ENCODE measurements at places on chromosomes 6 and 20. TPM values are rescaled to one million over a fixed set of nuclear protein-coding genes. Genes with fewer than 3 reads are reported as not detected.
A peak's percentile ranks its signal among the peaks of the same experiment; 100 is the strongest.

ARFGEF3 gene
- 0.47 TPM for total RNA-seq

MAS1 gene
- total RNA-seq: not detected

EYA4 gene
- not detected for total RNA-seq

SMLR1 gene
- not detected for total RNA-seq

GMPR gene
- total RNA-seq: 2.1 TPM

COL9A1 gene
- total RNA-seq: not detected

COL9A3 gene
- total RNA-seq: 0.47 TPM

PDE7B gene
- total RNA-seq: 16.0 TPM

MUC21 gene
- total RNA-seq: not detected

RIOK1 gene
- total RNA-seq: 56.7 TPM

- peaks cover 7% of the 10 kb centered on the region for H3K36me3 ChIP-seq
- peaks cover 5% of the 10 kb centered on the region for H3K4me1 ChIP-seq
- no peak overlapping the region for H3K4me3 ChIP-seq
These were observed 118.0 kb downstream of the B3GAT2 start for GRCh38 chr6:70838907-70839285.

DNA sequence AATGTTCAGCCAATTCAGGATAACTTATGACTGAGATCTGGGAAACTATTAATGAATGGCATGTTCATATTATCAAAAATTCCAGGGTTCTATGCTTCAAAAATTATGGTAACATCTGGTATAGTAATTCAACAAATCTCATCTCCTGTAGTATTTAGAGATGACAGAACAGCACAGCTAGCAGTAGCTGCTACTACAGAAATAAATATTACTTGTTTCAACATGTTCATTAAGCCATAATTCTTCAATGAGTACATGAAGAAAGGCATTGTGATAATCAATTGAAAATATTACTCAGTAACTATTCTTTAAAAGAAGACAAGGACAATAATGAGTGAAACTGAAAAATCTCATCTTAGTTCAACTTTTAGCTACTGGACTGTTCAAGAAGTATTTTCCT lies 66.8 kb downstream of the ATG5 start:
- H3K27me3 ChIP-seq: no peaks in the 10 kb centered on the region
- H3K36me3 ChIP-seq: peaks cover 26% of the 10 kb centered on the region
- peaks cover 4% of the 10 kb centered on the region for H3K4me1 ChIP-seq
- DNase-seq: no peak
- H3K4me3 ChIP-seq: no peak overlapping the region
- no peak overlapping the region for H3K27ac ChIP-seq

DNA sequence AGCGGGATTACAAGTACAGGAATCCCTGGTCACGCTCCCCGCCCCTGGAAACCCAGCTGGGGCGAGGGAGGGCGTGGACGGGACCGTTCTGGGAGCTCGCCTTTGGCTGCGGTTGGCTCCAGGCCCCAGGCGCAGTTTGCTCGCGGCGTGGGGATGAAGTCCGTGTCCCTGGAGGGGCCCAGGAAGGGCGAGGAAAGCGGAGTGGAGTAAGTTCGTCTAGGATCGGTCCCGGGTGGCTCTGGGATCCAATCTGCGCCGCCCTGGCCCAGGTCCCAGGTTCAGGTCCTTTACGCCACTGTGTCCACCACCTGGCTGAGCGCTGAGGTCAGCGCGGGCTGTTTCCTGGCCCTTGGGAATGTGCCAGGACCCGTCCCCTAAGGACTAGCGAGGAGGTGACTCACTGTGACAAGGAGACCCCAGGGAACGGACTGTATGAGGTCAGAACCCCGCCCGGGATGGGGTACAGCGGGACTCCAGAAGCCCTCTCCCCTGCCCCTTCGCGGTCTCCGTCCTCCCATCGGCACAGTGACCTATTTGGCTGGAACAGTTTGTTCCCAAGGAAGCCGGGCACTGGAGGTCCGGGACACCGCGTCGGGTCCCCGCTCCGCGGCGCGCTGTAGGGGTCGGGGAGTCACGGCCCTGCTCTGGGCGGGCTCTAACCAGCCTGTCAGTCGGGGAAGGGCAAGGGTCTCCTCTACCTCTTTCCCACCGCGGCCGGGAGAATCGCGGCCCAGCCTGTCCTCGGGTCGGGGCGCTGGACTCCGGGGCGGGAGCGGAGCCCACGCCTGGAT lies 724 bp downstream of the CDKN1A start:
- peak; percentile 82 for DNase-seq
- peak overlapping the region; percentile 97 for H3K4me3 ChIP-seq
- H3K4me1 ChIP-seq: peaks cover 64% of the 10 kb centered on the region
- H3K27ac ChIP-seq: peak overlapping the region; percentile 90
- H3K36me3 ChIP-seq: peaks cover 28% of the 10 kb centered on the region

GRCh38 chr6:96469312-96469711 lies 52.3 kb upstream of the UFL1 start:
- peaks cover 14% of the 10 kb centered on the region for H3K4me1 ChIP-seq
- no peak overlapping the region for H3K4me3 ChIP-seq
- DNase-seq: no peak
- H3K27me3 ChIP-seq: peaks cover 13% of the 10 kb centered on the region

DNA sequence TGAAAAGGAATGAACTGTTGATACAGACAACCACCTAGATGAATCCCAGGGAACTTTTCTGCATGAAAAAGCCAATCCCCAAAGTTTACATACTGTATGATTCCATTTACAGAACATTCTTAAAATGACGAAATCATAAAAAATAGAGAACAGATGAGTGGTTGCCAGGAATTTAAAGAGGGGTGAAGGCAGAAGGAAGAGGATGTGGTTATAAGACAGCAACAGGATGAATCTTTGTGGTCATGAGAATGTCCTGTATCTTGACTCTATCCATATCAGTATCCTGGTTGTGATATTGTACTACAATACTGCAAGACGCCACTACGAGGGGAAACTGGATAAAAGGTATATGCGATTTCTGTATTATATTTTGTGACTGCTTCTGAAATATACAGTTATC lies 70.1 kb upstream of the EMILIN3 start:
- peak overlapping the region; percentile 11 for H3K4me3 ChIP-seq
- peaks cover 67% of the 10 kb centered on the region for H3K36me3 ChIP-seq
- no peaks in the 10 kb centered on the region for H3K27me3 ChIP-seq
- H3K27ac ChIP-seq: peak overlapping the region; percentile 31

DNA sequence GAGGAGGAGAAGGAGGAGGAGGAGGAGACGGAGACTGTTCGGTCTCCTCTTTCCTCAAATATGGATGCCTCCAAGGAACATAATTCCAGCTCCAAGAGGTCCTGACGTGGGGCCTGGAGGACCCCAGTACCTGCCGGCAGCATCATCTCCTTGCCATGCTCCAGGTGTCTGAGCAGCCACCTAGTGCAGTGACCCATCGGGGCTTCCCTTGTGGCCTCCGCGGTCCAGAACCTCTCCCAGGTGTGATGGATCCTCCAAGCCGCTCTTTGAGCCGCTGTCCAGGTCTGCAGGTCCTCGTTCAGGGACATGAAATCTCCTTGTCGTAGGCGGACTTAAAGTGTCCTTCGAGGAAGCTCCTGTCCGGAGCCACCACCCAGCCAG lies 35.8 kb upstream of the HLA-C start:
- no peak overlapping the region for H3K27ac ChIP-seq
- no peak overlapping the region for H3K4me3 ChIP-seq
- H3K4me1 ChIP-seq: peaks cover 5% of the 10 kb centered on the region
- DNase-seq: no peak

DNA sequence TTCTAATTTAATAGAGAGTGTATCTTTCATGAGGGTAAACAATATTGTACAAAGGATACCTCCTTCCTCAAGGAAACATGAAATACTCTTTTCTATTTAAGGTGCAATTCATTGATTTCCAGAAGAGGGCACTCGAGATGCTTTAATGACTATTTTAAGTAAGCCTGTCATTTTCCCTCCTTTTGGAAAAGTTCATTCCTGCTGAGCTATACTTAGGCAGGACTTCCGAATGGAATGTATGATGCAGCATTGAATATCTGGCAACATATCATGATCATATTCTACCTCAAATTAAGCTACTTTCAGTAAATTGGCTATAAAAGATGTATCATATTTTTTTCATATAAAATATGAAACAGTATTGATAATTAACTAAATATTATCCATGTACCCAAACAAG lies 5.0 kb downstream of the DST start:
- no peak overlapping the region for H3K4me3 ChIP-seq
- no peaks in the 10 kb centered on the region for H3K27me3 ChIP-seq
- no peaks in the 10 kb centered on the region for H3K4me1 ChIP-seq

GRCh38 chr6:87396595-87397392 lies 11.0 kb upstream of the CFAP206 start:
- no peak for DNase-seq
- H3K27me3 ChIP-seq: no peaks in the 10 kb centered on the region
- H3K36me3 ChIP-seq: no peaks in the 10 kb centered on the region
- H3K4me3 ChIP-seq: no peak overlapping the region
- no peak overlapping the region for H3K27ac ChIP-seq

- H3K27me3 ChIP-seq: peaks cover 2% of the 10 kb centered on the region
- no peak overlapping the region for H3K27ac ChIP-seq
- no peak overlapping the region for H3K4me3 ChIP-seq
- DNase-seq: no peak
- H3K4me1 ChIP-seq: peaks cover 17% of the 10 kb centered on the region
These were observed 147.5 kb downstream of the BCAS1 start for GRCh38 chr20:53922901-53923314.

- H3K36me3 ChIP-seq: peaks cover 2% of the 10 kb centered on the region
- no peak for DNase-seq
These were observed 70.4 kb upstream of the XRN2 start for GRCh38 chr20:21232546-21233280.

GRCh38 chr20:1809131-1809572 lies 86.1 kb upstream of the SIRPA start:
- peaks cover 2% of the 10 kb centered on the region for H3K4me1 ChIP-seq
- no peak overlapping the region for H3K27ac ChIP-seq
- no peak overlapping the region for H3K4me3 ChIP-seq
- no peak for DNase-seq
- peaks cover 37% of the 10 kb centered on the region for H3K27me3 ChIP-seq

GRCh38 chr6:2412731-2413130 lies 167.3 kb upstream of the GMDS start:
- no peak for DNase-seq
- no peaks in the 10 kb centered on the region for H3K4me1 ChIP-seq
- H3K4me3 ChIP-seq: no peak overlapping the region
- no peaks in the 10 kb centered on the region for H3K36me3 ChIP-seq

Data from activated CD4-positive, alpha-beta T cell treated with anti-CD3 and anti-CD28 coated beads, Interleukin-2, amount 10 ng/mL, durations not matched to agents 24 days and 14 days (primary cell).